Pons (tissue), 1 donor: ENCODE measurements at places on chromosomes 7 and 10.

- no peak for DNase-seq
Measured at GRCh38 chr7:50540785-50541579, 24.2 kb downstream of the DDC start.

GRCh38 chr10:17913604-17914003, 38.1 kb upstream of the SLC39A12 start:
- no peak for DNase-seq

- no peak for DNase-seq
Measured at GRCh38 chr7:1227071-1227804, 5.4 kb upstream of the UNCX start.

- DNase-seq = no peak
Measured at GRCh38 chr7:99561737-99562051, 3.3 kb downstream of the ZNF655 start.

- no peak for DNase-seq
Measured at GRCh38 chr10:58164517-58164916, 103.2 kb downstream of the IPMK start.
